ENCODE measurements at places on chromosomes 16 and 17. TPM values are rescaled to one million over a fixed set of nuclear protein-coding genes. Genes with fewer than 3 reads are reported as not detected.

FADS6 gene
- not detected for total RNA-seq

TBC1D3E gene
- not detected for total RNA-seq

NLRC3 gene
- total RNA-seq = not detected

KRTAP9-8 gene
- not detected for total RNA-seq

HS3ST2 gene
- not detected for total RNA-seq

CNGB1 gene
- not detected for total RNA-seq

HOXB4 gene
- 12.5 TPM for total RNA-seq

All from epithelial cell of alveolus of lung (primary cell).